ENCODE measurements at places on chromosomes 2 and 18.
A peak's percentile ranks its signal among the peaks of the same experiment; 100 is the strongest.

GRCh38 chr2:133497951-133498565 lies 70.2 kb downstream of the NCKAP5 start:
- no peak for DNase-seq

DNA sequence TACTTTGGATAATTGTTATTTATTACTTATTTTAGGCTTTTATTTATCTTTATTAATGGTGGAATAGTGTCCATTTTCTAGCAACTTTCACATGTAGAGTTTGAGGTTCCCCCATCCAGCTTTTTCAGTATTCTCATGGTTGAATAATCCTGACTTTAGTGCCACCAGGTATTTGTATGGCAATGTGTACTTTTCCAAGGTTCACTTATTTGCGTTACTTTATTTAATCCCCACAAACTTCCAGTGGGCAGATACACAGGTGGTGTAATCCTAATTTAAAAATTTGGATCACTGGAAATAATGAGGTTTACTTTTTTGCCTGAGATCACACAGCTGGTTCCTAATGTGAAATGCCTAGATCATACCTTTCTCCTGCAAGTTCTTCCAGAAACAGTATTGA lies 30.5 kb downstream of the NAB1 start:
- no peak for DNase-seq

DNA sequence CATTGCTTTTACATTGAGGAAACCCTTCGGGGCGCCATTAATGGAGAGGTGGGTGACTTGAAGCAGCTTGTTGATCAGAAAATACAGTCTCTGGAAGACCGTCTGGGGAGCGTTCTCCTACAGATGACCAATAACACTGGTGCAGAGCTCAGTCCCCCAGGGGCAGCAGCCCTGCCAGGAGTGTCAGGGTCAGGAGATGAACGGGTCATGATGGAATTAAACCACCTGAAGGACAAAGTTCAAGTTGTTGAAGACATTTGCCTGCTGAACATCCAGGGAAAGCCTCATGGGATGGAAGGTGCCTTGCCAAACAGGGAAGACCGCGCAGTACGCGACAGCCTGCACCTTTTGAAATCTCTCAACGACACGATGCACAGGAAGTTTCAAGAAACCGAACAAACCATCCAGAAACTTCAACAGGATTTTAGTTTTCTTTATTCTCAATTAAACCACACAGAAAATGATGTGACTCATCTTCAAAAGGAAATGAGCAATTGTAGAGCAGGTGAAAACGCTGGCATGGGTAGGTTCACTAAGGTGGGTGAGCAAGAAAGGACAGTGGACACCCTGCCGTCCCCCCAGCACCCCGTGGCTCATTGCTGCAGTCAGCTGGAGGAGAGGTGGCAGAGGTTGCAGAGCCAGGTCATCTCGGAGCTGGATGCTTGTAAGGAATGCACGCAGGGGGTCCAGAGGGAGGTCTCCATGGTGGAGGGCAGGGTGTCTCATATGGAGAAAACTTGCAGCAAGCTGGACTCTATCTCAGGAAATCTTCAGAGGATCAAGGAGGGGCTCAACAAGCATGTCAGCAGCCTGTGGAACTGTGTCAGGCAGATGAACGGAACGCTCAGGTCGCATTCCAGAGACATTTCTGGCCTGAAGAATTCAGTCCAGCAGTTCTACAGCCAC lies 45.0 kb downstream of the EMILIN2 start:
- DNase-seq = no peak

- no peak for DNase-seq
These were observed 933.9 kb downstream of the TRIB2 start for GRCh38 chr2:13650586-13651180.

DNA sequence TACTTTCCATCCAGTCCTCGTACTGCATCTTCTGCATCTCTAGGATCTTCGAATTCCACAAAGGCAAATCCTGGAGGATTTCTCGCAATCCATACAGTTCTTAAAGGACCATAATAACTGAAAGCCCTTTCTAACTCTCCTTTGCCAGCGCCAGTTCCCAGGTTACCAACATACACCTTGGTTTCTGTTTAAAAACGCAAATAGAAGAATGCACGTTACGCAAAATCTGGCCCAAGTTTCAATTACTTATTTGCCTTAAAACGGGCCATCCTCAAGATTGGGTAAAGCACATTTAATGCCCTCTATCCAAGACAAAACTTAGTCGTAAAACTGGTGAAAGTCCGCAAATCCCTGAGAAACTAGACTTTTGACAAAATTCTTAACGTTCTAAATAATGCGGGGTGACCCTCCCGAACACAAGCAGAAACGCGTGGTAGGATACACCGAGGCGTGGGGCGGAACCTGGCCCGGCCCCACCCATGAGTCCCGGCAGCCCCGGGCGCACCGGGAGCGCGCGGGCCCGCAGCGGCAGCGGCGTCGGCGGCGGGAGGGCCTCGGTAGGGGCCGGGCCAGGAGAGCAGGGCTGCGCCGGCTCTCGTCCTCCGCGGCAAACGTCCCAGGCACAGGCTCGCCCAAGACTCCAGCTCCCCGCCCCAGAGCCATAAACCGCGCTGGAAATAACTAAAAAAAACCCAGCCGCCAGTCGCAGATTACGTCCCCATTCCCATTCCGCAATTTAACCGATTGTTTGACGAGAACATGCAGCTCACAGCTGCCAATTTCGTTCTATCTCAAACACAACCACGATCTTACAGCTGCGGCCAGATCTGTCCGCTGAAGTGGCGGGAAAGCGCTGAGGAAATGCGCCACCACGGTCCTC lies 910 bp downstream of the SRSF7 start:
- DNase-seq = peak; percentile 65

- DNase-seq = peak; percentile 49
These were observed 157.2 kb downstream of the DDX1 start for GRCh38 chr2:15748736-15749323.

- no peak for DNase-seq
These were observed 1.7 kb downstream of the PRELID3A start for GRCh38 chr18:12409469-12409868.

DNA sequence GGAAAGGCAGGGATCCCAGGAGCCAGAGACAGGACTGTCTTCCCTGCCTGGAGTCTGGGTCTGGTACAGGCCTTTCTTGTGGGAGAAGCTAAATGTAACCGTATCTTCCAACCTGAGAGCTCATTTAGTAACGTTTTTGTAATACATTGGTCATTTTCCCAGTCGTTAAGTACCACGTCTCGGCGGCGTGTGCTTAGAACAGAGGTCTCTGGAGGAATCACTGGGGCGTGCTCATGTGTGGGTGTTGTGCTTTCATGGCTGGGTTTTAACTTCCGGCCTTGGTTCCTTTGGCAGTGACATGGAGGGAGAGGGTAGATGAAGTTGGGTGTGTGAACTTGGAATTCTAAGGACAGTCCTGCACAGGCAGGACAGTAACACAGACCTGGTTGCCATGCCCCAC lies 79.7 kb downstream of the NCK2 start:
- DNase-seq = no peak
